ENCODE measurements at places on chromosomes 3 and 15. TPM values are rescaled to one million over a fixed set of nuclear protein-coding genes. Genes with fewer than 3 reads are reported as not detected.

Gene SLITRK3
- not detected for total RNA-seq

Gene REC114
- total RNA-seq = not detected

Gene BBX
- total RNA-seq = 41.8 TPM

Gene ERICH6
- total RNA-seq = not detected

Gene CLEC3B
- total RNA-seq = not detected

Gene HMG20A
- 47.1 TPM for total RNA-seq

Gene GPR62
- not detected for total RNA-seq

Gene RTP1
- total RNA-seq = not detected

Gene RSL24D1
- 179 TPM for total RNA-seq

Gene HESX1
- total RNA-seq = 0.35 TPM

Gene ONECUT1
- not detected for total RNA-seq

Gene PPARG
- 0.20 TPM for total RNA-seq

Gene ZCWPW2
- total RNA-seq = 0.32 TPM

Gene TMCO5A
- total RNA-seq = not detected

Gene HIGD2B
- total RNA-seq = not detected

Gene SERP1
- total RNA-seq = 121 TPM

Gene GOLGA6B
- total RNA-seq = not detected

Gene CRYGS
- total RNA-seq = 1.7 TPM

Gene PARP15
- 8.7 TPM for total RNA-seq

Gene TJP1
- total RNA-seq = not detected

Gene RAB6B
- total RNA-seq = 0.08 TPM

Gene CASR
- total RNA-seq = not detected

Gene CMTM8
- 5.4 TPM for total RNA-seq

Gene SPINT1
- total RNA-seq = 3.4 TPM

Gene FOXB1
- total RNA-seq = 0.14 TPM

Gene CLRN1
- total RNA-seq = not detected

Gene PGBD4
- total RNA-seq = 2.7 TPM

Data from activated naive CD8-positive, alpha-beta T cell treated with anti-CD3 and anti-CD28 coated beads for 36 hours (primary cell).